ENCODE measurements at places on chromosomes 1 and 21.
A peak's percentile ranks its signal among the peaks of the same experiment; 100 is the strongest.

DNA sequence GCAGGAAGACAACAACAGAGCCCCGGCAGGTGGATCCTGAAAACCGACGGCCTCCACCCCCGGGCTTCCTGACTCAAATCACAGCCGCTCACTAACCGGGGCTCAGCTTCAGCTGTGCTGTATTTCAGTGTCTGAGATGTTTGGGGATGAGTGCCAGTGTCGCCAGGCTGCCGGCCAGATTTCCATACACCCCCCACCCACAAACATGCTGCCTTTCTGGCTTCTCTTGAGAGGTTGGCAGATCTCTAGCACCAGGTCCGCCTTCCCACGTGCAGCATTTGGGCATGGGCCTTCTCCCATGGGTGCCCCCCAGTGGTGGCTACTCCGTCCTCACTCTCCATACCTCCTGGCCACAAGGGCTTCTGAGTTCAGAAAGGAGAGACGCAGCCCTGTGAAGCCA, 34.8 kb downstream of the KCNAB2 start:
- DNase-seq = no peak

DNA sequence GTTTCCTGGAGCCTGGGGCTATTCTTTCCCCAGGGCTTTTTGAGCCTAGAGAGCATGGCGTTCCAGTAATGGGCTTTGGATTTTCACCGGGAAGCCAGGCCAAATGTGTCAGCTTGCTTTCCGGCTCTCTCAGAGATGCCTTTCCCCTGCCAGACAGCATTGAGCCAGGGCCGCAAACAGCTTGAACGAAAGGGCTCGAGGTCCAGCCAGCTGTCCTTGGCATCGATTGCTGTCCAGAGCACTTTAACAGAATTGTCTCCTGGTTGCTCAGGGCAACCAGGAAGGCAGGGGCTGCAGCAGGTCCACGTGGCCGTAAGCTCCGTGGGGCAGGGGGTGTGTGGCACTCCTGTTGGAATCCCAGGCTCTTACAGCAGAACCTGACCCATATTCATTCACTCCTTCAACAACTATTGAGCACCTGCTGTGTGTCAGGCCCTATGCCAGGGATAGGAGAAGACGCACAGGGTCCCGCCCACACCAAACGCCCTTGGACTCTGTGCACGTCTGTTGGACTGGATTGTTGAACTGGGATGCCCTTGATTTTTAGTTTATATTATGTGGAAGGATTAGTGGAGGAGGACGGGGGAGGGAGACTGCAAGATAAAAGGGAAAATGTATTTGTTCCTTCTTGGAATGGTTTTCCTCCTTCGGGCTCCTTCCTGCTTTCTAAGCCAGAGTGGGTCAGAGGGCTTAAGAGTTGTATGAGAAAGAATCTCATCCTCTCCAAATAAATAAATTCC, 38.7 kb upstream of the EFHD2 start:
- DNase-seq = no peak

GRCh38 chr1:175268720-175269119, 76.1 kb upstream of the KIAA0040 start:
- DNase-seq = no peak

- DNase-seq = no peak
These were observed 2.4 kb downstream of the GLMP start for GRCh38 chr1:156293098-156293434.

- DNase-seq = no peak
These were observed 89.3 kb downstream of the SIM2 start for GRCh38 chr21:36788120-36788638.

- DNase-seq = no peak
These were observed 131.6 kb downstream of the AJAP1 start for GRCh38 chr1:4786055-4786454.

- no peak for DNase-seq
These were observed 123.2 kb upstream of the KIAA1614 start for GRCh38 chr1:180789460-180789859.

DNA sequence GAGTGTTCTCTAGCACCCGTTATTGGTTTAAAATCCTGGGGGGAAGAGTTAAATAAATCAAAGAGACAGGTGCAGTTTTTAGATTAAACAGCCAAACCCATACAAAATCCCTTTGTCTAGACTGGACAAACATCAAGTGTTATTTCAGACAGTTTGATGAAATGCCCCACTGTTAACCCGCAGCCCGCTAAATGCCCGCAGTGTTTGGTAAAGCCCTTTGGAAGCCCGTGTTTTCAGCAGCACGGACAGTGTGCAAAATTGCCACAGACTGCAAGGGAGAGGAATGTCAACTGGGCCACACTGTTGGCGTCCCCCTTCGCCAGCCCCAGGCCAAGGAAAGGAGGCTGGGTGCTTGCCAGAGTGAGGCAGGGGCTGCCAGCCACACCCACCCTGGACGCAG, 26.6 kb downstream of the AJAP1 start:
- DNase-seq = no peak

DNA sequence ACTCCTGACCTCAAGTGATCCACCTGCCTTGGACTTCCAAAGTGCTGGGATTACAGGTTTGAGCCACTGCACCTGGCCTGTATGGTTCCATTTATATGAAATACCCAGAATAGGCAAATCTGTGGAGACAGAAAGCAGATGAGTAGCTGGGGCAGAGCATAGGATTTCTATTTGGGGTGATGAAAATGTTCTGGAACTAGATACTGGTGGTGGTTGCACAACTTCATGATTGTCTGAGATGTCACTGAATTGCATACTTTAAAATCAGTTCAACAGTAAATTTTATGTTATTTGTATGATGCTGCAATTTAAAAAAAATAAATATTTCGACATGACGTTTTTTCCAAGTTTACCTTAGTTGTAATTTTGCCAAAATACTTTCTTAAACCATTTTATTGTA, 23.9 kb downstream of the ITSN1 start:
- no peak for DNase-seq

- DNase-seq = no peak
These were observed 4.5 kb upstream of the TOR3A start for GRCh38 chr1:179077396-179077795.

GRCh38 chr1:5821540-5822176, 170.6 kb downstream of the NPHP4 start:
- no peak for DNase-seq

DNA sequence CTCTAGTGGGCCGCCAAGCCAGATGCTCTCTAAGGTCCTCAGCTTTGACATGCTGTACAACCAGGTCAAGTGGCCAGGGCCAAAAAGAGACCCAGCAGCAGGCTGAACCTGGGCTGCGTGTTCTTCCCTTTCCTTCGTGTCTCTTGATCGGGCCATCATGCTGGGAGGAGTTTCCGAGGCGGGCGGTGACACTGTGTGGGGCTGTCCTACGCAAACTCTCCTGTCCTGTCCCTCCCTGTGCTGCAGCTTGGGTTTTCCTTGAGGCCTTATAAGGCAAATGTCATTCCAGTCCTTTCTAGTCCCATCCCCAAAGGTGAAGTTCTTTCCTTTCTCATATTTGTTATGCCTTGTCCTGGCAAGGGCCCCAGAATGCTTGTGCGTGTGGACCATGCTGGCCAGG, 56.7 kb downstream of the ARHGEF10L start:
- no peak for DNase-seq

- DNase-seq = no peak
These were observed 26.3 kb downstream of the PPFIA4 start for GRCh38 chr1:203052601-203053000.

- DNase-seq = no peak
These were observed 33.4 kb upstream of the SLC2A1 start for GRCh38 chr1:42992054-42992571.

GRCh38 chr1:30232288-30232899, 491.0 kb downstream of the MATN1 start:
- DNase-seq = peak; percentile 58

GRCh38 chr1:173403996-173404395, 73.1 kb upstream of the PRDX6 start:
- no peak for DNase-seq

- no peak for DNase-seq
These were observed 10.0 kb downstream of the ARF1 start for GRCh38 chr1:228092342-228093049.

GRCh38 chr21:29775462-29775861, 164.3 kb downstream of the GRIK1 start:
- DNase-seq = no peak

DNA sequence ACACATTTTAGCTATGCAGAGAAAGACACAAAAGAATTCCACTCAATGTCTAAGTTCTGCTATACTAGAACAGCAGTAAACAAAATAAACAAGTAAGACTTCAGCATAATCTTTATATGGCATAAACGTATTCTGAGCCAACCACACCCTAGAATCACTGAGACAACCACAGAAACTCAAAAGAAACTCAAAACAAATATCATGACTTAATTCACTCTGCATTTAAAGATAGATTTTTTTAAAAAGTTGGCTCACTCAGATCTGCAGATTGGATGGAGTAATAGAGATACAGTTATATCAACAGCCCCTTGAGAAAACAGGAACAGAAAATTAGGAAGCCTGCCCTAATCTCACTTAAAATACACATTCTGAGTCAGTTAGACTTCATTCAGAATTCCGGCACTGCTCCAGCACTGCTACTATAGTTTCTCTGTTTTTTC, 95.0 kb downstream of the COL24A1 start:
- DNase-seq = no peak

GRCh38 chr1:23282957-23283356, 61.1 kb downstream of the HNRNPR start:
- no peak for DNase-seq

- DNase-seq = peak; percentile 46
These were observed 80.4 kb downstream of the ADARB1 start for GRCh38 chr21:45154511-45155508.

- no peak for DNase-seq
These were observed 970.6 kb downstream of the NCAM2 start for GRCh38 chr21:21968810-21969209.

GRCh38 chr1:77866296-77866695, 22.1 kb upstream of the NEXN start:
- DNase-seq = no peak

DNA sequence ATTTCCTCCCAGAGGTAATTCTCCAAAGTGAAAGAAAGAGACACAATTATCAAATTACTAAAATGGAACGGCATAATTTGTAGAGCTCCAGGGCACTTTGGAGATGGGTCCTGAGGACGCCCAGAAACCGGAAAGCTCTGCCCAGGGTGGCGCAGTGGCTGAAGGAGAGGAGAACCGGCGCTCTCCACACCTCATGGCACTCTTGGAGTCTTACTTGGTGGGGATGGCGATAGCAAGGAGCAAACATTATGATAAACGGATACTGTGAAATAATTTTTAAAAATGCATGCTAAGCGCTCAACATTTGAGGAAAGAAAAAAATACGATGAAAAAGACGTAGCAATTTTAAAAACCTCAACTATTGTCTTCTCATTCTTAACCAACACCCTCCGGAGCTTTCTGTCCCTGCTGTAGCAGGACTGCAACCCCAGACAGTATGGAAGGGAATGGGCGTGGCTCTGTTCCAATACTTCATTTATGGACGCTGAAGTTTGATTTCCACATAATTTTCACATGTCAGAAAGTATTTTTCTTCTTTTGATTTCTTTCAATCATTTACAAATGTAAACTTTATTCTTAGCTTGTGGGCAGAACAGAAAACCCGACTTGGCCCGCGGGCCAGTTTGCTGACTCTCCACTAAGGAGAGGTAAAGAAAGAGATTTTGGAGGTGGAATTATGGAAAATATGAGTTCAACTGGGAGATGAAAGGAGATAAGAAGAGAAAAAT, 1.1 kb downstream of the S100A11 start:
- no peak for DNase-seq

DNA sequence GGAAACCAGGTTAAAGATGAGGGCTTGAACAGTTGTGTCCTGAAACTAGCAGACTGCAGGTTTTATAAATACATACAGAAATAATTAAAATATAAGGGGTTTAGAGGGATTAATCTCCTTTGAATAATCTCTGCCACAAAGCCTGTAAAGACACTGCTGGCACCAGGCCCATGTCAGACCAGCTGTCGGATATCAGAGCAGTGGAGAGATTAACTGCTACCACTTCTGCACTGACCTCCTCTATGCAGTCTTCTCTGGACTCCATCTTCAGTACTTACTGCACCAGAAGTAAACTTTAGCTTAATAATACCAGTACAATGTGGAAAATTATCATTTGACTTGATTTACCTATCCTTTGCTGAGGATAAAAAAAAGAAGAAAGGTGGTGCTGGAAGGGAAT, 128.6 kb downstream of the LHX4 start:
- no peak for DNase-seq

Measured in H1 (cell line).